ENCODE measurements at places on chromosomes 5 and 9. TPM values are rescaled to one million over a fixed set of nuclear protein-coding genes. Genes with fewer than 3 reads are reported as not detected.

Gene KIF4B
- 0.09 TPM for total RNA-seq

Gene SPINK6
- not detected for total RNA-seq

Gene SPATA31A5
- total RNA-seq = not detected

Gene HAPLN1
- total RNA-seq = not detected

Gene MLLT3
- total RNA-seq = 55.9 TPM

Gene UAP1L1
- total RNA-seq = 32.6 TPM
